Bone marrow (tissue), 2 donors: ENCODE measurements at places on chromosomes 7 and 10.
A peak's percentile ranks its signal among the peaks of the same experiment; 100 is the strongest.

GRCh38 chr10:5873515-5873995 is 16.1 kb downstream of the ANKRD16 start:
- DNase-seq = peak; percentile 82

GRCh38 chr10:92850185-92850584 is 1.9 kb downstream of the EXOC6 start:
- no peak for DNase-seq

GRCh38 chr10:34092891-34093290 is 722.2 kb downstream of the PARD3 start:
- DNase-seq = no peak

- no peak for DNase-seq
Observed at GRCh38 chr7:128932862-128933179, 4.9 kb upstream of the IRF5 start.

DNA sequence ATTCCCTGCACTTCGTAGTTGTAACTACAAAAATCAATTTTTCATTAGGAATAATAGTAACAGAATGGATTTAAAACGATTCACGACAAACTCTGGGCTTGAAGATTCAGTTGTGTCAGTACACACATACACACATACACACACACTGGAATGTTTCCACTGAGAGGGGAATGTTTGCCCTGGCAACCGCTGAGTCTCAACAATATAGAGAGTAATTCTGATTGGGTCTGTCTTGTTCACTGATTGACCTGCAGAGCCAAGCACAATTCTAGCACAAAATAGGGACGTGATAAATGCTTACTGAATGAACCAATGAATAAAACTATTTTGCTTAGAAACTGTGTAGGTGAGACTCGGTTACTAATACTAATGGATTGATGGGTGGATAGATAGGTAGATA is 204.4 kb upstream of the CCDC6 start:
- DNase-seq = no peak
